ENCODE measurements at places on chromosomes 11 and 22.

GRCh38 chr22:24400726-24401596 lies 26.4 kb upstream of the ADORA2A start:
- no peak for DNase-seq

- DNase-seq = no peak
These were observed 35.4 kb downstream of the LMO1 start for GRCh38 chr11:8228231-8228630.

GRCh38 chr11:48025293-48025983 lies 45.1 kb downstream of the PTPRJ start:
- DNase-seq = no peak

DNA sequence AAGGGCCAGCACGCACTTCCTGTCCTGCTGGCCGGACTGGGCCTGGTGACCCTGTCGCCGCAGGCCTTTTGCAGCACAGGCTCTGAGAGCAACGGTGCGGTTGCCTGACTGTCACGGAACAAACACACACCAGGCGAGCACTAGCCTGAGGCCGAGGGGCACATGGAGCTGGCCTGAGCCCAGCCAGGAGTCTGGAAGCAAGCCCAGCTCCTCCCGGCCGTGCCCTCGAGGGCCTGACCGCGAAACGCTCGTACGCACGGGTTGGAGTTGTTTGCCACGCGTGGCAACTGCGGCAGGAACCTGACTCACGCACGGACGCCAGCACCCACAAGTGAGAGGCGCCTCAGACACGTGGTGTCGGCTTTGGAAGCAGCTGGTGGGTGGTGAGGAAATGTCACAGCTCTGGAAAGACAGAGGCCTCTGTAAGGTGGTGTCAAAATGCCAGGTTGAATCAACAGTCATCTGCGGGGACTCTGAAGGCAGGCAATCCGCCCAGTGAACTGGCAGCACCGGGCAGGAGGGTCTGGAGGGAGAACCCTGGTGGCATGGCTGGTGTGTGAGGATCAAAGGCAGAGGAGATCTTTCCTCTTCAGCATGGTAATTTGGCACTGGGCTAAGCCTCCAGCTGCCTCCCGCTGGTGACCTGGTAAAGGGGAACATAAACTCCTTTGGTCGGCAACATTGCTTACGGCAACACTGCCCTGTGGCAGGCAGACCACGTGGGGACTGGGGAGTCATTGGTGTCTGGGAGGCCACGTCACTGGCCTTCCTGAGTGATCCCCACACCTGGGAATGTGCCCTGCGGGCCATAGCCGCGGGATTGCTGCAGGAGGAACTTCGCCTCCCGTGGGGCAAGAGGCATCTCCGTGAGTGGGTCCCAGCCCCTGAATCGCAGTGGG lies 15.3 kb upstream of the IL17REL start:
- DNase-seq = peak; percentile 10

DNA sequence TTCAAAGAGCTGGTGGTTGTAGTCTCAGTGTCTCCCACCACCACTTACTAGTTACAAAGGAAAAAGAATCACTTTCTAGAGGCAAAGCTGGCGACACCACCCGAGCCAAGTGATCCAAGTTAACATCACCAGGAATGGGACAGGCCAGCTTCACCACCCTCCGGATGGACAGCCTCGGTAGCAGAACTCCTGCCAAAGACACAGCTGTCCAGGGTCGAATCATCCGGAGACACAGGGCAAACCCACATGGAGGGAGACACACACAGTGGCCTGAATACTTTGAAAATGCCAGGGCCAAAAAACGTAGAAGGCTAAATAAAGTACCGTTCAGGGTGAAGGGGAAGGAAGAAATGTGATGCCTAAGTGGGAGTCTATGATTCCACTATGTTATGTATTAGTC lies 33.1 kb downstream of the KCNQ1 start:
- DNase-seq = no peak

DNA sequence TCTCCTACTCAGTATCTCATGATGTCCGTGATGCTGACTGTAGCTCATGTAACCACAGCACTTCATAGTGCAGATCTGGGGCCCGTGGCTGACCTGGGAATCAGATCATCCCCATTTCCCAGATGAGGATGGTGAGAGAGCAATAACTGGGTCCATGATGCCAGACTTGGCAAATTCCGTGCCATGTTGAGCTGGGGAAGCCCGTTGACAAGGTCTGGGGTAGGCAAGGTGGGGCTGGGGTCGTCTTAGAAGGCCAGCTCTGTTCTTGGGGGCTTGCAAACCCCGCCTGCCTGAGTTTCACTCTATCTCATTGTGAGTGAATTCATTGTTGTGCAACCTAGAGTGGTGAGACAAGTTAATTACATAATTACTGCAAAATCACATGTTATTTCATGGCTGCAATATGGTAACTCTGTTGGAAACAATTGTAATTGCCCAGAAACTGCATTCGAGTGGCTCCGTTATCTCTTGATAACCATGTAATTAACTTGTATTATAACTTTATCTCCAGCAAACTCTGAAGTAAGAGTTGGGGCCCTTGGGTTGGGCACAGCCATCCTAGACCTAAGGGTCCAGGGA lies 41.7 kb downstream of the LMO1 start:
- no peak for DNase-seq

GRCh38 chr22:26556904-26557303 lies 33.0 kb downstream of the TPST2 start:
- DNase-seq = no peak

DNA sequence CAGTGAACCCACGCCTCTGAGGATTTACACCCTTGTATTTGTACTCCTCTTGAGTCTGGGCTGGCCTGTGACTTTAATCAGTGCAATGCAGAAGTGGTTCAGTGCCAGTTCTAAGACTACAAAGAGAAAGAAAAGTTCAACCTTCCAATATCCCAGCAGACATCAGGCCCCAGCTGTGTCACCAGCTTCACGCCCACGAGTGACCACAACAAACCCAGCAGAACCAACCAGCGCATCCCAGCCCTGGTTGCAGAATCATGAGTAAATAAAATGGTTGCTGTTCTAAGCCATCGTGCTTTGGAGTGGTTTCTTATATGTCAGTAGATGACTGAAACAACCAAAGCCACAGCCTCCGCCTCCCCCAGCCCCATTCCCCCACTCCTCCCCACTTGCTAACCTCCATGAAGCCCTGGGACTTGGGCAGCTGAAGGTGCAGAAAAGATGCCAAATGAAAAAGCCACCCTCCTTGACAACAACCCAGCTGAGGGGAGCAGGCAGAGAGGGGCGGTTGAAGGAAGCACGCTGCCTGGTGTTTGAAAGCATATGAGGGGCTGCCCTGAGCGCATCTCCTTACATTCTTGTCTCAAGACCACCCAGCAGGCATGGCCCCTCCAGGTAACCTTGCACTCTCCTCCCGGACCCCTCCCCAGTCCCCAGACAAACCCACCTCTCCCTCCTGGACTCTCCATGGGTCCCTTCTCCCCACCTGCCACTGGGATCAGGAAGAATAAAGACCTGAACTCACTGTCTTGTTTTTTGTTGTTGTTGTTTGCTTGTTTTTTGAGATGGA lies 20.9 kb downstream of the TSKU start:
- no peak for DNase-seq

- DNase-seq = no peak
These were observed 53.6 kb downstream of the GRAMD4 start for GRCh38 chr22:46673662-46674236.

DNA sequence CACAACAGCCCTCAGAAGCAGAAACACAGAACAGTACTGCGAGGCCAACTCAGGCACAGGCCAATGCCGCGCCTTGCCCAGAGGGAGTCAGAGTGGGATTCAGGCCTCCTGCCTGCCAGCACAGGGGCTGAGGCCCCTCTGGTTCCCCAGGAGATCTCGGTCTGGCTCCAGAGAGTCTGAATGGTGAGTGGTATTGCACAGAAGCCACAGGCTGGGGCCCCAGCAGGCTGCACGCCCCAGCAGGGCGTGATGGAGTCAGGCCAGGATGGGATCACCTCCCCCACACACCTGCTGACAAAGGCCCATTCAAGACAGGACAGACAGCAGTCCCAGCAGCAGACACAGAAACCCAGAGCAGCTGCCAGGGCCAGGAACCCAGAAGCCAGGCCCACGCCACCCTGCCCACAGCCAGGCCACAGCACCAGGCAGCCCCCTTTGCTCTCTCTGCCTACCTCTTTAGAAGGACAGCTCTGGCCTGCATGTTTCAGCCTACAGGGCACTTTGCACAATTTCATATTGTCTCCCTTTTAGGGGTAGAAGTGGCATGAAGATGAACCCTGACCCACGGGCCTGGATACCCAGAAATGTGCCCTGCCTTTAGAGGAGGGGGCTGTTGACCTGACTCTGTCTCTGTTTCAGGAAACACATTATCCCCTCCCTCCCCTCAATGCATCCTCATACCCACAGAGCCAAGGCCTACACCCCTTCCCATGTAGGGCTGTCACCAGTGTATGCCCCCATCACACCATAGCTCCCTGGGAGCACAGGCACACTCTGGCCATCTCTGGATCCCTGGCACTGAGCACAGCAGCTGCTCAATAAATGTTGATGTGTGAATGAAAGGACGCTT lies 6.1 kb downstream of the FXYD6 start:
- DNase-seq = no peak

DNA sequence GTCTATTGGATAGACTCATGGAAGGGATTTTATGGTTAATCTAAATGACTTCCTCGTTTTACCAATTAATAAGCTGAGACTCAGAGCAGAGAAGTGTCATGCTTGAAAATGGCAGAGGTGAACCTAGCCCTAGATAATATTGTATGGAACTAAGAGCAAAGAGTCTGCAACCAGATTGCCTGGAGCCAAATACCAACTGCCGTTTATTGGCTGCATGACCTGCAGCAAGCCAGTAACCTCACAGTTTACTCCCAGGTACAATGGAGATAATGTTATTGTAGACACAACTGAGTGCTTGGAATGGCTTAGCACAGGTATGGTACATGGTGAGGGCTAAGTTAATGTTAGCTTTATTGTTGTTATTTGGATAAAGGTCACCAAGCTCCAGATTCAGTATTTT lies 84.6 kb upstream of the FAT3 start:
- no peak for DNase-seq

GRCh38 chr11:117723277-117724024 lies 73.6 kb downstream of the DSCAML1 start:
- DNase-seq = no peak

GRCh38 chr11:124928942-124929665 lies 6.7 kb downstream of the HEPACAM start:
- DNase-seq = no peak

DNA sequence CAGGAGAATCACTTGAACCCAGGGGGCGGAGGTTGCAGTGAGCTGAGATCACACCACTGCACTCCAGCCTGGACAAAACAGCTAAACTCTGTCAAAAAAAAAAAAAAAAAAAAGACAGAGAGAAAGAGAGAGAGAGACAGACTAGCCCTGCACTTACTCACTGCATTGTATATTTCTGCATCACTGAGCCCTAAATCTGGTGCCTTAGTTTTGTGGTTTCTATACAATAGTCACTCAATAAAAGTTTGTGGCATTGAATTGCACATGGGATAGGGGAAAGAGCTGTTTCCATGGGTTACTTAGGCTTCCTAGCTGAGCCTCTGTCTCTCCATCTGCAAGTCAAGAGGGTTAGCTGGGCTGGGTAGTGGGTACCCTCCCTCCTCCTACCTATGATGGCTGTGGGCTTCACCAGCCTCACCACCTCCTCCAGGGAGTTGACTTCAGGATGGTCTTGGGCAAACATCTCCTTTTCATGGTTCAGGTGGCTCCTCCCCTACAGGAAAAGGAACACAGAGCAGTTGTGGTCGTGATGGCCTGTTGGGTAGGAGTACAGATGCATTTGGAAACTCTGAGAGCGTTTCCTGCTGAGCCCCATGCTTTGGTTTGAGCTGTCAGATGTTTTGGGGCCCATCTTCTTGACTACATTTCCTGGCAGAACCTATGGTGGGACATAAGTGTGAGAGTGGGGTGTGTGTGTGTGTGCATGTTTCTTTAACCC lies 73.2 kb downstream of the CCDC81 start:
- no peak for DNase-seq

GRCh38 chr11:73200256-73200655 lies 17.8 kb upstream of the P2RY2 start:
- DNase-seq = peak; percentile 56

DNA sequence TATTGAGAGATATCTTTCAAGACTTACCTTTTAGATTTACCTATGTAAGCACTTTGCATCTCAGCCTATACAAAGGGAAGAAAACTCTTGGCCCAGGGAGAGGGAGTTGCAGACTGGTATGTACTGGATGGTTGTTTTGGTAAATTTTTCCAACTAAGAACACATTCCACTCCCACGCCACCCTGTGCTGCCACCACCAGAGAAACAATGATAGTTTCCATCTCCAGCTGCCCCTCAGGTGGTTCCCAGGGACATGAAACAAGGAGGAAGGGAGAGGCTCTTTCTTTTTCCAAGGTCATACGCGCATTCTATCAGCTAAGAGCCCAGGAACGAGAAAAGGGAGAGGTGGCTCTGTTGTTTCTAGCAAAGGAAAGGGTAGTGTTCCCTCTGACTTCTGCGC lies 34.4 kb downstream of the CCDC34 start:
- peak; percentile 23 for DNase-seq

DNA sequence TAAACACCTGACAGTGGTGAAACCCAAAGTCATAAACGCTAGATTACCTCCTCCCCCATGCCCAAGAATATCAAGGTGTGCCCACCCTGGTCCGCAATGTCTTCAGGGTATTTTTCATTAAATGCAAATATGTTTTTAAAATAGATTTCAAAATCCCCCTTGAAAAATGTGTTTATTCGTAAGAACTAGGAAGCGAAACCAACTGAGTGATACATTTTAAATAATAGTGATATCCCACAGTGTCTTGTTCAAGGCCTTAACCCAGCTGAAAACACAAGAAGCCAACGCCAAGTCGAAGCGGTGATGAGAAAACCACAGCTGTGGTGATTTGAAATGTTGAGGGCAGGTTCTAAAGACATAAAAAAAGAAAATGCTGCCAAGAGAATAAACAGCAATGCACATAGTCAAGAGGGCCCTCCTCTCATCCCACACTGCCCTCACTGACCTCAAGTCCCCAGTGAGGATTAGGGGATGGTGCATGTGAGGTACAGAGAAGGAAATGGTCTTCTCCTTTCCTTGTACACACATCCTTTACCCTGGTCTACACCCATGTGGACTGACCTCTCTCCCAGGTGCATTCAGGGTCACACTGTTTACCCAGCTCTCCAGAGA lies 25.5 kb downstream of the KCNJ1 start:
- no peak for DNase-seq

DNA sequence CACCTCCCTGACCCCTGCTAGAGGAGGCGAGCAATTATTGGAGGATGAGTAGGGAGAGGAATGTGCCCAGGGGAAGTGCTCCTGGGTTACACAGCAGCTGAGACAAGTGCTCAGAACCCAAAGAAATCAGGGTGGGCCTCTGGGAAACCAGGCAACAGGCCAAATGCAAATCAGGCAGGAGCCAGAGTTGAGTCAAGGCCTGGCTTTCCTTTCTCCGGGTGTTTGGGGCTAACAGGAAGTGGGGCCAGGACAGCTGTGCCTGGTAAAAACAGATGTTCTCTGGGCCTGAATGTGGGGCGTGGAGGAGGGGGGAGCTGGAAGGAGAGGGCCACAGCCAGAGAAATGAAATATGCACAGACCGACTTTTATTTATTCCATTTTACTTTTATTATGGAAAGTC lies 22.0 kb downstream of the MFNG start:
- no peak for DNase-seq

Data from iPS-NIHi11 (cell line).